ENCODE measurements at places on chromosomes 2 and 18. TPM values are rescaled to one million over a fixed set of nuclear protein-coding genes. Genes with fewer than 3 reads are reported as not detected.

DNA sequence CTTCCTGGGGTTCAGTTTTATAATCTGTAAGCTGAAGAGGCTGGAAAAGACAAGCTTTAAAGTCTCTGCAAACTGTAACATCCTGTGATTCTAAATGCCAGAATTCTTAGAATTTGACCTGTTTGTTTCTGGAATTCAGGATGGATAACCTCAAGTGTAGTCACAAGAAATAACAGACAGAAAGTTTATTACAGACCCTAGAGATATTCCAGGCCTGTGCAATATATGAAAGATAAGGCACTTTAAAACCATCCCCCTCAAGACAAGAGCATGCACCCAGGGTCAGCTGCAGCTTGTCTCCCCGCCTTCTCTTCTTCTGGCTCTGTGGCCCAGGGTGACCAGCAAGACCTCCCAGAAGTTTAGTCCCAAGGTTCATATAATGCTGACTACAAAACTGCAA, 298.7 kb upstream of the ACVR2A start:
- no peak for DNase-seq

GRCh38 chr2:98569197-98569793, 39.0 kb downstream of the COA5 start:
- DNase-seq = peak; percentile 39

DNA sequence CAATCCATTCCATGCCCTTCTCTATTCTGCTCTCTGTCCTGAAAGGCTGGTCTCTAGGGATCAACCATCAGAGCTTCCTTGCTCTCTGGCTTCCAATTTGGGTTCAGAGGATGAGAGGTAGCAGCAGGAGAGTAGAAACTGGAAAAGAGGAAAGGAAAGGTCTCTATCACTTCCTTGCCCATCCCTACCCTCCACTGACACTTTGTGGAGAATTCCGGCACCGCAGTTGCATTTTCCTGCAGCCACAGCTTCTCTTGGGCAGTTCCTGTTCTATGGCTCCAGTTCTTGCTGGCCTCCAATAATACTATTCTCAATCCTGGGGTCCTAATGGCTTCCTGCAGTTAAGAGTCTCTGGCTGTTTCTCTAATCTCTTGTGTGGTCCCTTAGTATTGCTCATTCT, 13.3 kb upstream of the IMPACT start:
- DNase-seq = no peak

DNA sequence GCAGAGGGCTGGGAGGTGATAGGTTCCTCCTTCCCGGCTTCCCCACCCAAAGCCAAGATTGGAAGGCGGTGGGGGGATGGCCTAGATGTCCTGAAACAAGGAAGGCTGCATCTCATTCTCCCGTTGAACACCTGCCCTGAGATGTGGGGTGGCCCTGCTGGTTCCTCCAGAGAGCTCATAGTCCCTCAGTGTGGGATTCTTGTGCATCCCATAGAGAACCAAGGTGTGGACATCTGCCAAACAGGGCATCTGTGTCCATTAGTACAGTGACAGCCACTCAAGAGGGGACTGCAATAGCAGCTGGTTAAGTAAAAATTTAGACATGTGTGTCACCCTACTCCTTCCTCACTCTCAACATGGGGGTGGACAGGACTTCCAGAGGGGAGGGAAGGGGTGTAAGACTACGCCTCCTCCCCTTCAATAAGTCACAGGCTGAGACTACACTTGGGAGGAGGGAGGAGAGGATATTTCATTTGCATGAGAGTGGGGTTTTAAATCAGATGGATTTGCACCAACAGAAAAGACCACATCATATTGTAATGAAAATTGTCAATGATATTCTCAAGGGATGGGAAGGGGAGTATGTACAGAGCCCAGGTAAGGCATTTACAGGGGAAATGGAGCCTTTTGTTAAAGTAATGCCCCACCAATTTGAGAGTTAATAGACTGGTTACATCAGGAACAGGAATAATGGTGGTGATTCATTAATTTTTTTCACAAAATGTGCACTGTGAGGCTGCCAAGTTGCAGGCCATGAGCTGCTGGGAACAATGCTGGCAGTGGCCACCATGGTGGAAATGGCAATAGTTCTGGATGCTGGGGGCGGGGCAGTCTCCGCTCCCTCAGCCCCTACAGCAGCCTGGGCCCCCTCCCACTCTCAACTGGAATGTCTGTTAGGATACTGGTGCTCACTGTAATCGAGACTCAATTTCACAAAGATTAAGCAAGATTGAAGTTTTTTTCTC, 80.6 kb downstream of the TEX51 start:
- no peak for DNase-seq

The TEKT4 gene
- not detected for total RNA-seq

DNA sequence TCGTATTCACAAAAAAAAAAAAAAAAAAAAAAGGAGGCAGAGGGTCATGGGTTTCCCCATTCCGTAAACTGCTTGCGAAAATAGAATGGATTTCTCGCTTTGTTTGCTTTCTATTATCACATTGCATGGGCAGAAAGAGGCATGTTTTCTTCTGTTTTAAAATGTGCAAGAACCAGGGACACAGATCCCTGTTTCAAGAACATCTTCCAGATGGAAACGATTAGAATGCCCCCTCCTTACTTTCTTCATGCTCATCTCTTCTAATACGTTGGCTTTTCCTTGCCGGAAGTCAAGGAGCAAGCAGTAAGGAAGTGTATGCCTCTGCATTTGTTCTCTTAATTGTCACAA, 51.0 kb upstream of the ZNF516 start:
- DNase-seq = no peak

DNA sequence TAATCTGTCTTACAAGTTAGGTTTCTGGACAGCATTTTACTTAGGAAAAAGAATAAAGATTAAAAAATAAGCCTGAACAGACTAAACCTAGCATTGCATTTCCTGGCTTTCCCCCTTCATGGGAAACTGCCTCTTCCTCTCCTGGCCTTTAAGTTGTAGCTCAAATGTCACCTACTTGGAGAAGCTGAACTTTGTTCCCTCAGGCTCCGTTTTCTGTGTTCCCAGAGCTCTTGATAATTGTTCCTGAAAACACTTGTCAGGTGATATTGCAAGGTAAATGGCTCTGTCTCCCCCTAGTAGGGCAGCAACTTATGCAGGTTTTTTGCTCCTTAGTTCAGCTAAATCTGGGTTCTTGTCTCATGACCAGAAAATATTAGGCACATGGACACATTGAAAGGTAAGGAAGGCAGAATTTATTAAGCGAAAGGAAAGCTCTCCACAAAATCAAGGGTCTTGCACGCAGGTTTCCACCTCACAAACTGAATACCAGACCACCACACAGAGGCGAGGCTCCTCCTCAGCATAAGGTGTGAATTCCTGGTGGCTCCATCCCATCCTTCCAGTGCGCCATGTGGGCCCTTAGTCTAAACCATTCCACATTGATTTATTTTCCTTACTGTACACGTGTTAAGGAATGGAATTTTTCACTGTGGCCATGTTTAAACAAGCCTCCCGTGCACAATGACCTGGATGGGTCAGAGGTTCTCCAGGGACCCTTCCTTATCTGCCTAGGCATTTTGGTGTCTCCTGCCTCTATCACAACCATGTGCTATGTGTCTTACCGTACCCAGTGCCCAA, 229.3 kb downstream of the HNMT start:
- DNase-seq = peak; percentile 2

The STAT4 gene
- total RNA-seq = 0.39 TPM

The POTEC gene
- 0.34 TPM for total RNA-seq

GRCh38 chr2:33216508-33217182, 259.8 kb upstream of the RASGRP3 start:
- no peak for DNase-seq

GRCh38 chr2:175686002-175686401, 316.1 kb downstream of the LNPK start:
- DNase-seq = no peak

The TMEM17 gene
- 0.56 TPM for total RNA-seq

GRCh38 chr2:134039912-134040581, 213.8 kb upstream of the MGAT5 start:
- DNase-seq = no peak

DNA sequence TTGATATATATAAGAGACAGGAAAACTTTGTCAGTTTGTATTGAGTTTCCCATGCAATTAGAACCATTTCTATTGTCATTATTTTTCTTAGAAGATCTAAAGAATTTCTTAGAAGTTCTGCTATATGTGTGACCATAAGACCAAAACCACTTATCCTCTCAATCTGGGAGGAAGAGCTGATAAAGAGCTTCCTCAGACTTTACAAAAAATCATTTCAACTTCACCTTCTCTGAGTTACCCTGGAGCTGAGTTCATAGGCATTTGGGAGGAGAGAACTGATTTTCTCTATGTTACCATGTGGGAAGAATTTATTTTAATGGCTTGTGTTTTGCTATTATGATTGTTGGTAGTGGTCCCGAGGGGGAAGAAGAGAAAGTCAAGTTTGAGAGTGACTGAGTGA, 329.3 kb downstream of the GPD2 start:
- no peak for DNase-seq

GRCh38 chr2:149645391-149645790, 57.8 kb upstream of the MMADHC start:
- DNase-seq = no peak

- no peak for DNase-seq
Observed at GRCh38 chr2:131132729-131133128, 27.6 kb downstream of the PLEKHB2 start.

DNA sequence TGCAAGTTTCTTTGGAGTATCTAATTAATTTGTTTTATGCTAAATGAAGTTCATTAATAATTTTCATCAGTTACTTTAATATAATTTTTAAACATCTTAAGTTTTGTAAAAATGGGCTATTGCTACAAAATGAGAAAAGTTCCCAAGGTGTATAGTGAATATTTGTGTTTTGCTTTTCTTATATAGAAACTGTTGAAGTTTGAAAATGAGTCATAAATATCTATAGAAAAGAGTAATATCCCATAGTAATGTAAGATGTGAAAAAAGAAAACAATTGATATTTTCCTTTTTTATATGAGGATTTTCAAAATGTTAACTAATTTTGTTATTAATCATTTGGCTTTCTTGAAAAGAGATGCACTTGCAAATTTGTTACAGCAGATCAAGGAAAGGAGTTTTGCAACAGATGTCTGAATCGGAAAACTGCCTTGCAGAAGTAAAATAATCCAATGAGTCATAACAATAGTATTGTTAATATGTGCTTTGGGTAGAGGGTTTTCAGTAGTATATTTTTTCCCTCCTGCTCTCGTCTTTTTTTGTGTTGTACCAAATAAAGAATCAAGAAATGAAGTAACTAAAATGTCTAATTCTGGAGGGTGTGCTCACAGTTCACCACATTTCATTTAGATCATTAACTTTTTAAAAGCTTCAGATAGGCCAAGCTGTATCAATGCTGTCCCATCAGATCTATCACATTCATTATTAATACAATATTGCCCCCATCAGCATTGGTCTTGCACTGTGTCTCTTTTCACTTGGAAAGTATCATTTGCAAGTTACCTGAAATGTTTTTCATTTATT, 15.5 kb downstream of the DUSP19 start:
- DNase-seq = no peak

GRCh38 chr2:101121174-101121573, 30.0 kb downstream of the TBC1D8 start:
- no peak for DNase-seq

The PDE11A gene
- total RNA-seq = not detected

DNA sequence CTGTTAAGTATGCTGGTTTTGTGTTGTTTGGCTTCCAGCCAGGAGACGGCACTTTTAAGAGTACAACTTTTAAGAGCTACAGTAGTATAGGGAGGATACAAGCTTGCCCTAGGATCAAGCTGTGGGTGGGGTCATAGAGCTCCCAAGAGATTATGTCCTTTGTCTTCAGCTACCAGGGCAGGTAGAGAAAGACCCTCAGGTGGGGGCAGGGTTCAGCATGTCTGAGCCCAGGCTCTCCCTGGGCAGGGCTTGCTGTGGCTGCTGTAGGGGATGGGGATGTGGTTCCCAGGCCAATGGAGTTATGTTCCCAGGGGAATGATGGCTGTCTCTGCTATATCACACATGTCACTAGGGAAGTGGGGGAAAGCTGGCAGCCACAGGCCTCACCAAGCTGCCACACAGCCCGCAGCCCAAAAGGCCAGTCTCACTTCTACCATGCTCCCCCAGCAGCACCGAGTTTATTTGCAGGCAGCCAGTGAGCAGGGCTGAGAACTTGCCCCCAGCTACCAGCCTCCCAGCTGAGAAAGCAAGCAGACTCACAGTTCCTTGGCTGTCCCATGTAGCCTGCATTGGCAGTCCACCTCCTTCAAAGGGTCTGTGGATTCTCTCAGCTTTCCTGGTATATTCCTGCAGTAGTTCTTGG, 105.7 kb upstream of the ERBB4 start:
- no peak for DNase-seq

The CDH7 gene
- total RNA-seq = 0.31 TPM

DNA sequence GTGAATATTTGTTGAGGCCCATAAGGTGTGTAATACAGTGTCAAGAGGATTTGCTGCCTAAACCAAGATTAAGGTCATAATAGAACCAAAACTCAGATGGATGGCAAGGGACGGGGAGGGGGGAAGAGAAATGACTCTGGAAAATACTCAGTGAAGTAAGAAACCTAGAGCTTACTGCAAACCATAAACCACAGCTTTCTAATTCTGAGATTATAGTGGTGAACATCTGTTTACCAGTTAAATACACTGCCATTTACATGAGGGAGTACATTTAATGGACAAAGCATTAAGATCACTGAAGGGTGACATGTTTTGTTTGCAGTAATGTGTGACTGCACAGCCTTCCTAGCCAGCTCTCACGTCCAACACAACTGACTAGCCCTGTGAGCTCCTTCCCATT, 19.8 kb downstream of the EVX2 start:
- DNase-seq = no peak

GRCh38 chr18:39487932-39488331, 1922.3 kb upstream of the CELF4 start:
- no peak for DNase-seq

The EPB41L3 gene
- not detected for total RNA-seq

- peak; percentile 91 for DNase-seq
Observed at GRCh38 chr2:127527001-127527804, 914 bp upstream of the IWS1 start.

The MALL gene
- total RNA-seq = 83.0 TPM

DNA sequence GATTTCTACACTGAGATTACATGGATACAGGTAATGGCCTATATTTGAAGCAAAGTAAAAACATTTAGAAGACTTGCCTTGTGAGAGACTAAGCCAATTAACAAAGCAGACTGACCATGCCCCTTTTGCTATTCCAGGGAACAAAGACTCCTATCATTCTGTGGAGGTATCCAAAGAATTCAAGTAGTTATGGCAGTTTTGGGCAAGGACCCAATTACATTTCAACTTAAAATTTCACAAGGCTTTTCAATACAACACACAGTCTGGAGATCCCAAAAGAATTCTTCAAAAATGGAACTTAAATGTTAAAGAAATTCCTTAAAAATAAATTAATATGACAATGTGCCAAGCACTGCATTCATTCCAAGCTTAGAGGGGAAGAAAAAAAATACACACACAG, 109.2 kb upstream of the CHRNA1 start:
- DNase-seq = no peak

The TCF23 gene
- not detected for total RNA-seq

The EVX2 gene
- not detected for total RNA-seq

GRCh38 chr2:30664761-30665358, 142.4 kb downstream of the CAPN13 start:
- no peak for DNase-seq

DNA sequence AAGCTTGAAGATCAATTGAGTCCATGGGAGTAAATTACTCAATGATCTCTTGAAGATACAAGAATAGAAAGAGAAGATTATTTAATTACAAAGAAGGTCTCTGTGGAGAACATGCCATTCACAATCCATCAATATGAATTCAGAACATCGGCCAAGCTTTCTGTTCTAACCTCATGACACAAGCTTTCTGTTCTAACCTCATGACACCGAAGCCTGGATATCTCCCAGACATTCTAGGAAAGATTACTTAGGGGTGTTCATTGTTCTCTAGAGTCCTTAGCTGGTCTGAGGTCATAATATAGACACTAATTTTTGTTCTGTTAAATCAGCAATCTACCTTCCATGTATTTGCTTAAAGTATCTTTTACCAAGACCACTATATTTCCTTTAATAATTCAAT, 95.5 kb downstream of the RDH14 start:
- DNase-seq = no peak

Data from HT-29 (cell line).